CD4-positive, alpha-beta T cell treated with Interleukin-15 for 1 hour (primary cell): ENCODE measurements at places on chromosomes 16 and 17.
A peak's percentile ranks its signal among the peaks of the same experiment; 100 is the strongest.

DNA sequence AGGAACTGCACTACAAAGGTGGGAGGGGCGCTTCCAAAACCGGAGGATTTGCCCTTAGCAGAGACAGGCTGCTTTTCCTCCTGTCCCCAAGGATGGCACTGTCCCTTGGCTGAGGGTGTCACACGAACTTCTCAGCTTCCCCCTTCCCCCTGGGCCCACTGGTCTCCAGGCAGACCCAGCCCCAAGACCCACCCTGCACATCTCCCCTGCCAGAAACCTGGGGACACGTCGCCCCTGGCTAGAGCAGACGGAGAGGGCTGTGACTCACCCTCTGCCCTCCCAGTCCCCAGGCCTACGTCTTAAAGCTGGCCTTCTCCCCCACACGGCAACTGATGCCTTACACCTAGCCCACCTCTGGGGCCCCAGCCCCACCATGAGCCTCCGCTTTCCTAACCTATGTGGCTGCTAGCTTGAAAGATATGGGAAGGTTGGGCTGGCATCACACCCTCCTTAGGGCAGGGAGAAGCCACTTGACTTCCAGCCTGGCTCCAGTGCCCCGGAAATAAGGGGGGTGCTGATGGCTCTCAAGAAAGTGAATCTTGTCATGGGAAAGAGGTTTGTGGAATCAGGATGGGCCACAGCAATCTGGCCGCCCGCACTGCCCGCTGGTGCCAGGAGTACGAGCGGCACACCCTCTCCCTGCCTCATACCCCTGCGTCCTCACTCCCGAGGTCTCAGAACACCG, 4.6 kb downstream of the ZNF319 start:
- DNase-seq: no peak

DNA sequence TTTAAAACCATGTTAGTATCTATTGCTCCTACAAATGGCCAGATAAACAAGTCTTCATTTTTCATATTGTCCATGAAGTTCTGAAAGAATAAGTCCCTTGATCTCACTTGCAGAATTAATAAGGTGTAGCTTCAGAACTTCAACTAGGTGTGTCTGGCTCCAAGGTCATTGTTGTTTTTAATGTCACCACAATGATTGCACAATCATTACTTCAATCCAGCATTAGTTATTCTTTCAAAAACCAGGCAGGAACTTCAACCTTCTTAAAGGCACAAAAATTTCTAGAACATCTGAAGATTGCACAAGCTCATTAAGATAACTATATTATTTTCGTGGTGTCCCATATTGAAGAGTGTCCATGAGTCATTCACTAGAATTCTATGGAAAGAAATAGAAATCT, 1386.4 kb downstream of the CDH11 start:
- DNase-seq: no peak

GRCh38 chr16:67460168-67460567, 20.8 kb downstream of the ATP6V0D1 start:
- DNase-seq: no peak

DNA sequence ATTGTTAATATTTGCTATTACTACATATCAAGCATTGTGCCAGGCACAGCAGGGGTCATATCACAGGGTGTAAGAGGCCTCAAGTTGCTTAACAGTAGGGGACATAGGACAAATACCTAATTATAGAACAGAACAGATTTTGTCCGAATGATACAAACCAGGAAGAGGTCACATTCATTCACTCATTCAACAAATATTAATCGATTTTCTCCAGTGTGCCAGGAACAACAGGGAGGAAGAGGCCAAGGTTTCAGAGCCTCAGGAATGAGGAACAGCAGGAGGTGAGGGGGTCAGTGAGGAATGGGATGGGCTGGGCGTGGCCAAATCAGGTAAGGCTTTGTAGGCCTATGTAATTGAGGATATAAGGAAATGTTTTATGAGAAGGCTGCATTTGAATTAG, 11.2 kb upstream of the CHST4 start:
- no peak for DNase-seq

GRCh38 chr17:69457603-69458002, 43.1 kb downstream of the MAP2K6 start:
- no peak for DNase-seq

- DNase-seq: peak; percentile 19
These were observed 477.6 kb downstream of the XYLT1 start for GRCh38 chr16:16992975-16993765.

- no peak for DNase-seq
These were observed 19.9 kb downstream of the ERAL1 start for GRCh38 chr17:28874750-28875149.

- no peak for DNase-seq
These were observed 263.9 kb downstream of the TOX3 start for GRCh38 chr16:52283018-52283417.
